ENCODE measurements at places on chromosomes 11 and 22.

- no peak for DNase-seq
Observed at GRCh38 chr11:13899603-13900002, 62.9 kb upstream of the SPON1 start.

DNA sequence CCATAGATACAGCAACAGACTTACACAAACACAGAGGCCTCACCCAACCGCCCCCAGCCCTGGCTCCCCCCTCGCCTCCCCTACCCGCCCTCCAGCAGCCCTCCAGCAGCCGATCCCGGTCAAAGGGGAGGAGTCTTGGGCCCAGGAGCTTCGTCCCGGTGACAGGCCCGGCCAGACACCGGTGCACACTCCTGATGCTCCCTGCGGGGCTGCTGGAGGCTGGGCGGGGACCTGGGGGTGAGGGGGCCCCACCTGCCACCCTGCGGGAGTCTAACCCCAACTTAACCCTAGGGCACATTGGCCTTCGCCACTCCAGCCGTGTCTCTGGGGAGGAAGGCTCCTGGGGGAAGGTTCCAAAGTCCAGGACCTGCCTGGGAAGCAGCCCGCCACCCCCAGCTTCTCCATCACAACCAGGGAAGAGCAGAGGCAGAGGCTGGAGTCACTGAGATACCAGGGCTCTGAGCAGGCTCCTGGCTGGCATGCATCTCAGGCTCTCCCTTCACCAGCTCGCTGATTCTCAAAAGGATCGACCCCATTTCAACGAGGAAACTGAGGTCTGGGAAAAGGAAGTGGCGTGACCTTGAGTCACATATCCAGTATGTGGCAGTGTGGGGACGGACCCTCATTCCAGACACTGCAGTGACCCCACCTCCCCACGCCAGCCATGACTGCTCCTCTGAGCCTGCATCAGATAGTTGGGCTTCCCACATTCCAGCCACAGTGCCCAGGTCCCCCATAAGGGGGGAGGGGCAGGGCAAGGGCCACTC lies 14.4 kb downstream of the BCL9L start:
- no peak for DNase-seq

GRCh38 chr11:103898065-103898464 lies 138.4 kb upstream of the DDI1 start:
- DNase-seq = no peak

- no peak for DNase-seq
Observed at GRCh38 chr11:110908401-110909105, 196.3 kb upstream of the ARHGAP20 start.

DNA sequence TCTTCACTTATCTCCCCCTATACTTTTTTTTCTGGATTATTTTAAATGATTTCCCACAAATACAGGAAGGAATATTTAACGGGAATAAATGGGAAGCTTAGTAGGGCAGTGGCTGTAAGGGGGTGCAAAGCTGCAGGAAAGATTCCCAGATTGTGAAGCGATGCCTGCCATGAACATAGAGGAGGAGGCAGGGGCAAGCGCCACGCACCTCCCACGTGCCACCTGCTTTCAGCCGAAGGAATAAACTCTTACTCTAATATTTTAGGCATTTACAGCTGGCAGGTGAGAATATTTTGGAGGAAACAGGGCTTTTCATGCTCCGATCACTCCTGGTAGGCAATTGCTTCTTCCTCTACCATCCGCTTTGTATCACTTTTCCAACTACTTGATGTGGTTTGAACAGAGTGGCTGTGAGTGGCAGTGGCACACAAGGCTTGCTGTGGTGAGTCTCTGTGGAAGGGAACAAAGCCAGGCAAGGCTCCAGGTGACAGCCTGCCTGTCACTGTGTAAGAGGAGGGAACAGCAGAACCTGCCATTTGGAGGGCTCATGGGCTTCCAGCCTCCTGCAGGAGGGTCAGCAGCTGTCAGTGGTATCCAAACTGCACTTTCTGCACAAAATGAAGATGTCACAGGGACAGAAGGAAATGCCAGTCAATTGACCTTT lies 54.5 kb upstream of the PLET1 start:
- no peak for DNase-seq

DNA sequence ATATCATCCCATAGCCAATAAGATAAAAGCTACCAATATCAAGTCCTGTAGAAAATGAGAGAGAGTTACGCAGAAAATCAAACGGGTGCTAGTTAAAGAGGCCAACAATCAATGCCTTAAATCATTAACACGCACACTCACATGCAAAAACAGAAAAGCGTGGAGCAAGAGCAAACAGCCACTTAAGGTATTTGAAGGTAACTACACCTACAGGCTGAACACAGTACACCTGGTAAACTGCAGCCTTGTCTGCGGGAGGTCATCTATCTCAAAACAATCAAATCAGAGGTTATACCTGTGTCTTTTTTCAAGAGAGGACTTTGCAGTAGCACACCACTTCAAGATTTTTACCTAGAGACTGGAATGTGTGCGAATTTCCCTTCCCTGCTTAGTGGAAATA lies 23.6 kb downstream of the SLC35F2 start:
- no peak for DNase-seq

DNA sequence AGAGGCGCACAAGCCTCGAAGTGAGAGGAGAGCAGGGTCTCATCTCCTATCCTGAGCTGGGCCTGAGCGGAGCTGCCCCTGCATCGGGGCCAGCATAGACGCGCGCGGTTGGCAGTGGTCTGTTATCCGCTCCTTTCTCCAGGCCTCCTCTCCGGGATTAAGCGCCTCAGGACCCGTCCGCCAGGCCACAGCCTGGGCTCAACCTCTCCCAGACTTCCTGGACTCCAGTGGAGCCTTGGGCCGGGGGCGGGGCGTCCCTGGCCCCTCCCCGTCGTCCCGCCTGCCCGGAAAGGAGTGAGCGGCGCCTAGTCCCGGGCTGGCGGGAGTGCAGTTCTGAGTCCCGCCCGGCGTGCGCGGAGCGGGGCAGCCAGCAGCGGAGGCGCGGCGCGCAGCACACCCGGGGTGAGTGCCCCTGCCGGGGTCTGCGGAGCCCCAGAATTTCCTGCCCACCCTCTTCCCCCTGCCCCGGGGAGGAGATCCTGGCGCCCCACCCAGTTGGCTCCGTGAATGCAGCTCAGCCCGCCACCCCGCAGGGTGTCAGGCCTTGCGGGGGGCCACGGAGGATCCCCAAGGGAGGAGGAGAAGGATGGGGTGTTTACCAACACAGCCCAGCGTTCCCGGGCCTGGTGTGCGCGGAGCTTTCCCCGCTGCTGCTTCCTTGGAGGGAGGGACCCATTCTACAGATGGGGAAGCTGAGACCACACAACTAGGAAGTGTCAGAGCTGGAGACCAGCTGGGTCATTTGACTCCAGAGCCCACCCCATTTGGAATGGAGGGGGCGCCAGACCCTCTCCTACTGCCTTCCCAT lies at the start of gene TCIRG1:
TCIRG1 (plus strand) TSS at position 308 of the 808 bp plus-strand sequence. CDS start 2,247 bp downstream, outside the sequence.
- peak; percentile 65 for DNase-seq

GRCh38 chr11:96145163-96145585 lies 197.8 kb downstream of the MAML2 start:
- no peak for DNase-seq

DNA sequence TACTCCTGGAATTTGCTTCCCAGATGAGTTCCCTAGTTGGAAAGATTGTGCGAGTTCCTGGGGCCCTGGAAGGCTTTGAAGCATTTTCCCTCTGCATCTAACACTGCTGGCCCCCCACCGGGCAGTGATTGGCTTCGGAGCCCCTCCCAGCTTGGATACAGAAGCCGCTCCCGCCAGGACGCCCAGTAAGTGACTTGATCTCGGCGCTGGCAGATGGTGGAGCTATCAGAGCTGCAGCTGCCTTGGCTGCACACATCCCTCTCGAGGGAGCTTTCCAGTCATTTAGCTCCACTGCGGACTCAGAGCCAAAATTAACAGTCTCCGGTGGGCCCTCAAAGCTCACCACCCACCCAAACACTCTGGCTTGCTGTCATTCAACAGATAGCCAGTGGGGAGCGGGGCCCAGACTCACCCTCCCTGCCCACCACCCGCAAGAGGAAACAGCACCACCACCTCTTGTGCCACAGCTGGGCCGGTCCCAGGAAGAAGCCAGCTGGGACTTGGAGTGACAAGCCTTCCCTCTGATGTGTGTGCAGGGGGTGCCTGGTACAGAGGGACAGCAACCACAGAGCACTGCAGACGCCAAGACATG lies 162.3 kb downstream of the TRIM29 start:
- no peak for DNase-seq

GRCh38 chr22:44385296-44385610 lies 72.5 kb upstream of the SHISAL1 start:
- no peak for DNase-seq

DNA sequence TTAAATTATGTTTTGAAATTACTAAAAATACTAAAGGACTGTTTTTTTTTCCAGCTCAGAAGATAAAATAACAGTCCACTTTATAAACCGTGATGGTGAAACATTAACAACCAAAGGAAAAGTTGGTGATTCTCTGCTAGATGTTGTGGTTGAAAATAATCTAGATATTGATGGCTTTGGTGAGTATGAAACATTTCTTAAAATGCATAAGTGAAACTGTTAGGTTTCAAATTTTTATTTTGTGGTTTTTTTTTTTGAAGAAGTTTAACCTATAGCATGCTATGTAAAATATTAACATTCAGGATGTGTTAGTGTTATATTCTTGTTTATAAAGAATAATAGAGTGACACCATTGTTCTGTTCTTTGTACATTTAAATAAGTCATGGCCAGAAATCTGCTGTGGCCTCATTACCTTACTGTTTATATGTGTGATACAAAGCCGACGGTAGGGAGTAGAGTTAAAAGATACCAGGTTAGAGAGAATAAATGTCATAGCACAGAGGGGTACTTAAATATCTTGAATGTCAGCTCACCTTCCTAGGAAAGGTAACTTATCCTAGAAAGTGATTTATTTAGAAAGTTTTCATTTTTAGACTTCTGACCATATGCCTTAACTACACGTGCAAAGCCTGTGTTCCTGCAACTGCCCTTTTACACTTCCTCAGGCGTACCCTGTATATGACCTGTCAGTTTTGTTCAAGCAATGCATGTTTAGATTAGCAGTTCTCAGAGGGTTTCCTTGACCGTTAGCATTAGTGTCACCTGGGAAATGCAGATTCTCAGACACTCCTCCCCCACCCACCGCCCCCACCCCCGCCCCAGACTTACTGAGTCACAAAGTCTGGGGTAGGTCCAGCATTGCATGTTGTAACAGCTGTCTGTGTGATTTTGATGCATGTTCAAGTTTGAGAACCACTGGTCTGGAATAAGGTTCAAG lies 6.3 kb downstream of the FDX1 start:
- DNase-seq = no peak

- DNase-seq = no peak
Observed at GRCh38 chr11:13826505-13827278, 135.8 kb upstream of the SPON1 start.

Data from CD4-positive, alpha-beta T cell treated with Interleukin-1 beta for 1 hour (primary cell).